ENCODE measurements at places on chromosomes 11 and 22. TPM values are rescaled to one million over a fixed set of nuclear protein-coding genes. Genes with fewer than 3 reads are reported as not detected.

DNA sequence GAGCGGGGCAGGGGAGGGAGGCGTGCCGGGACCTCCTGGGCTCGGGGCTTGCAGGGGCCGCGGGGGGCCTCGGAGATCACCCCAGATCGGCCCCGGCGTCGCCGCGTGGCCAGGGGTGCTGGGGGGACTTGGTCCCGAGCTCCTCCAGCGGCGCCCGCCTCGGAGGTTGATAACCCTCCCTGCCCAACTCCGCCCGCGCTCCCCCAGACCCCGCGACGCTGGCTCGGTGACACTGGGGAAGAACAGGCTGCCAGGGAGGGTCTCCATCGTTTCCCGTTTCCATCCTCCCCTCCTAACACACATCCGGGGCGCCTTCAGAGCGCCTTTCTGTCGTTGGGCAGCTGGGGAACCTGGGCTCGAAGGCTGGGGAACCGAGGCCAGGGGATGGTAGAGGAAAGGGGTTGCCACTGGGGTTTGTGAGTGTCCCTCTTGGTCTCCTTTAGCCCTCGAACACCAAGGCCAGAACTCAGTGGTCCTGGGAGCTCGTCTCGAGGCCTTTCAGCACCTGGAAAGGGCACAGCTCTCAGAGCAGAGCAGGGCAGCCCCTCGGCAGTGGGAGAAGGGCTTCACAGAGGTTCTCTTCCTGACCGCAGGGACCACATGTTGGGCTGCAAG, 431 bp downstream of the SLC37A2 start:
- DNase-seq, result no peak

DNA sequence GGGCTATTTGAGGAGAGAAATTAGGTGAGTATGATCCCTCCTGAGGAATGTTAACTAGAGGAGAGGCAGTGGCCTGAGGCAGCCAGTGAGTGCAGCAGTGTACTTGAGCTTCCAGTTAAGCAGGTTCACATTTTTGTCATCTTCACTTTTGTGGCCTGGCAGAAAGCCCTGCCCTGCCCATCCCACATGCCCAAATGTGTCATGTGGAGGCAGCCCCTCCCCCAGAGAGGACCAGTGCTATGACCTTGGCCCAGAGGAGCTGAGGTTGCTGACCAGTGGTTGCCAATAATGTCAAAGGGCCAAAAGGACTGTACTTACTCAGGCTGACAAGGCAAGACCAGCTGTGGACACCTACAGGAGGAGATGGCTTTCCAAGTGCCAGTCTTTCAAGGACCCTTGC, 17.6 kb upstream of the GRK2 start:
- DNase-seq, result no peak

DNA sequence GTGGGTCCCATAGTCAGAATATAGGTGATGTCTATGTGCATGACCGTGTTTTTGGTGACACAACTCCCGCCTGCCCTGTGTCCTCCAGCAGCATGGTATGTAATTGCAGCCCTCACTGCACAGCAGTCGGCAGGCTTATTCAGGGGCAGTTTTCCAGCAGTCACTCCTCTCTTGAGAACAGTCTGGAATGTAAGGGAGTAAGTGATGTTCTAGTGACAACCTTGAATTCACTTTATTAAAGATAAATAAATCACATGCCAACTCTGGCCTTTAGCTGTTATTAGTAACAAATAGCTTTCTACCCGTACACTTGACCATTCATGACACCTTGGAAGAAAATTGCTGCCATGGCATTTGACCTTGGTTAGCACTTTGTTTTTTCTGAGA, 27.9 kb downstream of the ZNRF3 start:
- DNase-seq, result no peak

The CRYBB1 gene
- not detected for total RNA-seq

DNA sequence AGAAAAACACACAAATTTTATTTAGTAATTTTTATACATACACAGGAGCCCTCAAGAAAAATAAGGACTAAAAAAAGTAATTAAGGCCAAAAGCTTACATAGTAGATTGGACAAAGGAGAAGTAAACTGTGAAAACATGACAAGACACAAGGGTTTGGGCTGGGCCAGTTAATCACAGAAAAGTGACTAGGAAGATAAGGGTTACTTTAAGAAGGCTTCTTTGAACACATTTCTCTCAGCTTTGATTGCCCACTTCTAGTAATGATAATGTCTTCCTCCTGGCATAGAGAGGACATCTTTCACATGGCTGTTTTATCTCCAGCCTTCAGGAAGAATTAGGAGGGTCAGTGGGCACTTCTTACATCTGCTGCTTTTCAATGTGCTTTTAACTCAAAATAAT, 3.4 kb downstream of the RNF141 start:
- DNase-seq, result no peak

- no peak for DNase-seq
Observed at GRCh38 chr11:77728203-77728786, 90.7 kb upstream of the CLNS1A start.

DNA sequence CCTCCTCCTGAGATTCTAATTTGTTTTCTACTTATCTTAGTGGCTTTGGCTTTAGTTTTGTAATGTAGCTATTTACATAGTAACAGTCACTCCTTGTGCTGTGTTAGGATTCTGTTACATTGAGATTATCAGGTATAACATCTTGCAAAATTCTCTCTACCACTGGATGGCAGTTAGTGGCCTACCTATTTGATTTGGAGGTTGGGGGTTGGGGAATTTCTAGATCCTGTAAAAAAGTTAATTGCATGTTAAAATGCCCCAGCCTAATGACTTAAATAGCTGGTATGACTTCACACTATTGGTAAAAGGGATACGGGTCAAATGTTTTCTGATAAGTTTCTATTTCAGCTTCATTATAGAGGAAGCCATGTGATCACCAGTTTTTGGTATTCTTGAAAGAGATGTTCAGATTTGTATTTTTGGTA, 2.8 kb downstream of the GRK3 start:
- DNase-seq, result no peak

- DNase-seq, result no peak
Observed at GRCh38 chr11:126305699-126306098, 1.8 kb downstream of the DCPS start.

DNA sequence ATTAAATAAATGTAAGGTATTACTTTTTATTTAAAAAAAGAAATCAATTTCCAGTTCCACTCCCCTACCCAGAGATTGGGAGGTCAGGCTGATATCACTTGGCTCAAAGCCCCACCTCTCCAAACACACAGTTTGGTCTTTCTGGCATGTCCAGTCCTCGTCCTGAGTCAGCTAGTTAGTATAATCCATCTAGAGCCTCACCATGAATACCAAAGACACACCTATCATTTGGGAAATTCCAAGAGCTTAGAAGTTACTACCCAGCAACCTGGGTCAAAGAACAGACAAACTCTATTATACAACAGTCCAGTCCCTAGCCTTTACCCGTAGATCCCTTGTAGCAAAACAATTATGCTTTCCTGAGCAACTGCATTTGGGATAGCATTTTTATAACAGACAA, 9.4 kb downstream of the TREH start:
- no peak for DNase-seq

DNA sequence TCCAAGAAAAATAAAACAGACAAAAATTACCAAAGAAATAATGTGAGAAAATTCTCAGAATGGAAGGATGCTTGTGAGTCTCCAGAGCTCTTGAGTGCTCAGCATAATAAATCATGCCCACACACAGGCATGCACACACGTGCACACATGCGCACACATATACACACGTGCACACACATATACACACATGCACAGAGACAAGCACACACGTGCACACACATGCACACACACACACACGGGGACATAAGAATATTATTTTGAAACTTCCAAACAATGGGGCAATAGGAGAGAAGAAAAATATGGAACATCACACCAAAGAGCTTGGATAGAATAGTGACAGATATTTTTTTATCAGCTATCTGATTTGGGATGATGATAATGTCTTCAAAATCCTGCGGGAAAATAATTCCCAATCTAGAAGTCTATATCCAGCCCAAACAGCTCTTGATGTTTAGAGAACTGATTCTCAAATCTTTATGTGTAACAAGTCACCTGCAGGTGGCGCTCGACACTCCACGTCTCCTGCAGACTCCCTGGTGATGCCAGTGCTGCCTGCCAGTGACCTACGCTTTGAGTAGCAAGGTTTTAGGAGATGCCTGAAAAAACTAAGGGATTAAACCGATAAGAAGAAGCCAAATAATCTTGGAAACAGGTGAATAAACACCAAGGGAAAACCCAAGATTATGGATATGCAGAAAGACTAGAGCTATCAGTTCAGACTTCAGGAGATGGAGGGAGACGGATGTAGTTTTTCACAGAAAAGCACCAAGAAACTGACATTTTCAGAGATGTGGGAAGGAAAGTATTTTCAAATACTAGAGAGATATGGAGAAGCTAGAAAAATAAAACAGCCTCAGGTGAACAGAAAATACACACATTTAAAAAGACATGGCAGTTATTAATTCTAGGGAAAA, 743.6 kb downstream of the ETS1 start:
- peak; percentile 26 for DNase-seq

GRCh38 chr22:29587938-29588699, 7.2 kb upstream of the NIPSNAP1 start:
- no peak for DNase-seq

- peak; percentile 34 for DNase-seq
Observed at GRCh38 chr11:128484172-128484571, 103.2 kb downstream of the ETS1 start.

- no peak for DNase-seq
Observed at GRCh38 chr22:47623763-47624148, 861.3 kb downstream of the TBC1D22A start.

The SLC37A2 gene
- 0.17 TPM for total RNA-seq

DNA sequence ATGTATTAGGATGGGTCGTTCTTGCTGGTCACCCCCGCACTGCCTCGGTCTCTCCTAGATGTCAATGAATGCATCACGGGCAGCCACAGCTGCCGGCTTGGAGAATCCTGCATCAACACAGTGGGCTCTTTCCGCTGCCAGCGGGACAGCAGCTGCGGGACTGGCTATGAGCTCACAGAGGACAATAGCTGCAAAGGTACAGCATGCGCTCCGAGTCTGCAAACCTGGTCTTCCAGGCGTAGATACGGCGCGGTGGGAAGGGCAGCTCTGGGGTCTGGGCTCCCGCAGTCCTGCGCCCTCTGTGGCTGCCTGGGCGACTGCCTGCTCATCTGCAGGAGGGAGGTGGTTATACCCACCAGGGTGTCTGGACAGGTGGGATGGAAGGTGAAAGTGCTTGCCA, 31.0 kb downstream of the FBLN1 start:
- DNase-seq, result no peak

GRCh38 chr11:34564807-34565241, 51.2 kb upstream of the ELF5 start:
- no peak for DNase-seq

GRCh38 chr22:32999039-32999815, 59.0 kb downstream of the SYN3 start:
- DNase-seq, result no peak

GRCh38 chr11:117643606-117644300, 153.3 kb downstream of the DSCAML1 start:
- no peak for DNase-seq

- no peak for DNase-seq
Observed at GRCh38 chr11:11532574-11532973, 89.2 kb downstream of the GALNT18 start.

- no peak for DNase-seq
Observed at GRCh38 chr11:65646288-65646957, 8.5 kb downstream of the SIPA1 start.

- DNase-seq, result peak; percentile 67
Observed at GRCh38 chr11:15969701-15970329, 386.5 kb downstream of the SOX6 start.

The TYR gene
- total RNA-seq, result not detected

GRCh38 chr11:2434506-2435255, 9.6 kb downstream of the TRPM5 start:
- no peak for DNase-seq

DNA sequence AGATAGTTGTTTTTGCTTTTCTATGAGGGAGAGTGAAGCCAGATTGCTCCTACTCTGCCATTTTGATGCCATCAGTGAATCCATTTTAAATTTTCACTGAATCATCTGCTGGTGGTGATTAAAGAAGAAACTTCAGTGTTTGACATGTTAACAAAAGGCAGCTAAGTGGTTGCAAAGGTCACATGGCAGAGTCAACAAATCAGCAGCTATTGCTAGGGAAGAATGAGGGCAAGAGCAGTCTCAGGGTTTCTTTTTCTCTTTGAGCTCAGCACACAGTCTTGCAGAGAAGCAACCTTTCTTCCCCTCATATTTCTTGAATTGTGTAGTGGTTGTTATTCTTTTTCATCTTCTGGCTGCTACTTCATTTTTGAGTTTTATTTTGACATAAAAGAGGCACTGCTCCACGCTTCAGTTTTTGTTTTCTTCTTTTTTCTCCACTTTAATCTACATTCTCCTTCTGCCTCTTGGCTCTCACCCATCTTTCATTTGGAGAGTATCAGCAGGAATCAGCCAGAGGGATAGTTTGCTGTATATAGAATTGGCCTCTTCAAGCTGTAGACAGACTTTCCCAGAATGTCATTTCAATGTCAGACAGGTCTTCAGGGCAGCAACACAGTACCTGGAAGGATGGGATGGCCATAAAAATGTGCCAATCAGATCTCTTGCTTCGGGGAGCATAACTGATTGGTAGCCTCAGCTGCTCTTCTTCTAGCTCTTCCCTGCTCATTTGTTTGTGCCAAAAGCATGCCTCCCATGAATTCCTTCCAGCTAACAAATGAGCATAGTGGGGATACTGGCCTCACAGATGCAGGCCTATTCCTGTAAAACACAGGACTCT, 153.9 kb downstream of the TRPC6 start:
- DNase-seq, result no peak

The RASD2 gene
- total RNA-seq, result not detected

DNA sequence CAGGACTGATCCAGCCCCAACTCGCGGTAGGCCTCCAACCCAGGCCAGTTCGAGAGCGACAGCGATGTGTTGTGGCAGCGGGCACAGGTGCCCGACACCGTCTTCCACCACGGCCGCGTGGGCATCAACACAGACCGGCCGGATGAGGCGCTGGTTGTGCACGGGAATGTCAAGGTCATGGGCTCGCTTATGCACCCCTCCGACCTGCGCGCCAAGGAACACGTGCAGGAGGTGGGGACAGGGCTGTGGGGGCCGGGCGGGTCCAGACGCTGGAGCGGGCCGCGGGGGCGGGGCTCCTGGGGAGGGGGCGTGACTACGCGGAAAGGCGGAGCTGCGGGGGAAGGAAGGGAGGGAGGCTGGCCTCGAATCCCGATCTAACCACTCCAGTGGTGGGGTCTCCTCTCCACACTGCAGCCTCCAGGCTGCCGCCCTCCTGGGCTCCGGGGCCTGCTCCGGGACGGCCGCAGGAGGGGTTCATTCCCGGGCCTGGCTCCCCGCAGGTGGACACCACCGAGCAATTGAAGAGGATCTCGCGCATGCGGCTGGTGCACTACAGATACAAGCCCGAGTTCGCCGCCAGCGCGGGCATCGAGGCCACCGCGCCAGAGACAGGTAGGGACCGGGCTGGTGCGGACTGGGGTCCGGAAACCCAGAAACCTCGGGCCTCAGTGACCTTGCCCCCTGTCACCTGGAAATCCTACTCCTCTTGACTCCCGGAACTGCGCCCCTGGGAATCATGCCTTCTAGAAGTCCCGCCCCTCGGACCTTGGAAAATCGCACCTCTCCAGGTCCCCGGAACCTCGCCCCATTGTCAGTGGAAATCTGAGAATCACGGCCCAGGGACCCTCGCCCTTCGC, 14.9 kb downstream of the TMEM258 start:
- DNase-seq, result no peak

GRCh38 chr11:21625982-21626381, 566.9 kb upstream of the ANO5 start:
- DNase-seq, result no peak
